ENCODE measurements at places on chromosomes 16 and 17. TPM values are rescaled to one million over a fixed set of nuclear protein-coding genes. Genes with fewer than 3 reads are reported as not detected.
A peak's percentile ranks its signal among the peaks of the same experiment; 100 is the strongest.

DNA sequence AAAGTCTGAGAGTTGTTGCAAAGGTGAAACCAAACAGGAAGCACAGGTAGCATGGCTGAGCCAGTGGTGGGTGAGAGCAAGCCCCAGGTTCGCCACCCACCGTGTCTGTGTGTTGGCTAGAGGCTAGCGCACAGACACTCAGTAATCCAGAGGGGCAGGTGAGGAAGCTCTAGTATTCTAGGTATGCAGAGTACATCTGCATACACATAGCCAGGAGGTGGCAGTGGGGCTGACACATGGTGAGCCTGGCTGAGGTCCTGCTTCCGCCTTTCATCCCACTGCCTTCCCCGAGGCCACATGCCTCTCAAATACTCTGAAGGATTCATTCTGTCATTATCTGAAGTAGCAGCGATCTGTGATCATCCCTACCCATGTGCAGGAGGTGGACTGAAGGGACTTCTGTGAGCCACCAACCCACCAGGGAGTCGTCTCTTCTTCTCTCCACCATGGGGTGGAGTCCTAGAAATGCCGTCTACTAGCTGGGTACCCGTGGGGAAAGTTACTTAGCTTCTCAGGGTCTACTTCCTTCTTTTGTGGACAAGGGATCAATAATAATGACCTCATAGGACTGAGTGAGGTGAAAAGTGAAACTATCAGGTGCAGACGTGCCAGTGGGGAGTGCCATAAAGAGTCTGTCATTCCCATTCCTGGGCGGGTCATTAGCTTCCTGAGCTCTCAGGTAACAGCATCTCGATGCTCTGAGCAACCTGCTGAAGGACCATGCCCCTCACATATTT lies 36.0 kb upstream of the ICAM2 start:
- H3K27me3 ChIP-seq = peaks cover 1% of the 10 kb centered on the region
- peaks cover 30% of the 10 kb centered on the region for H3K36me3 ChIP-seq
- no peak overlapping the region for H3K4me3 ChIP-seq
- no peak overlapping the region for H3K27ac ChIP-seq
- peaks cover 20% of the 10 kb centered on the region for H3K4me1 ChIP-seq

DNA sequence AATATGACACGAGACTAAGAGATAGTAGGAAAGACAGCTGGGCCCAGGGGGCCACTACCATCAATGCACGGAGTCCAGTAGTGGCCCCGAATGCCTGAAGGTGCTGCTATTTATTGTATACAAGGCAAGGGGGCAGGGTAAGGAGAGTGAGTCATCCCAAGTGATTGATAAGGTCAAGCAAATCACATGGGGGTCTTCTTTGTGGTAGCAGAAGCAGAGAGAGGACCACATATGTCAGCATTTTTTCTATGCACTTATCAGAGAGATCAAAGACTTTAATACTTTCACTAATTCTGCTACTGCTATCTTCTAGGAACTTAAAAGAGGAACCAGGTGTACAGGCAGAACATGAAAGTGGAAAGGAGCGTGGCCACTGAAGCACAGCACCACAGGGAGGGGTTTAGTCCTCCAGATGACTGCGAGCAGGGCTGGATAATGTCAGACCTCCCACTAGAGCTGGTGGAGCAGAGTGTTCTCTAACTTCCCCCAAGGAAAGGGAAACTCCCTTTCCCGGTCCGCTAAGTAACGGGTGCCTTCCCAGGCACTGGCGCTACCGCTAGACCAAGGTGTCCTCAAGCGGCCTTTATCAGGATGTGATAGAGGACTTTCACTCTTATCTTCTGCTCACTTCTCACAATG lies 26.4 kb upstream of the ARL4D start:
- H3K27me3 ChIP-seq = peaks cover 10% of the 10 kb centered on the region
- no peak overlapping the region for H3K4me3 ChIP-seq
- no peak overlapping the region for H3K27ac ChIP-seq

The CTF1 gene
- total RNA-seq = 12.9 TPM

DNA sequence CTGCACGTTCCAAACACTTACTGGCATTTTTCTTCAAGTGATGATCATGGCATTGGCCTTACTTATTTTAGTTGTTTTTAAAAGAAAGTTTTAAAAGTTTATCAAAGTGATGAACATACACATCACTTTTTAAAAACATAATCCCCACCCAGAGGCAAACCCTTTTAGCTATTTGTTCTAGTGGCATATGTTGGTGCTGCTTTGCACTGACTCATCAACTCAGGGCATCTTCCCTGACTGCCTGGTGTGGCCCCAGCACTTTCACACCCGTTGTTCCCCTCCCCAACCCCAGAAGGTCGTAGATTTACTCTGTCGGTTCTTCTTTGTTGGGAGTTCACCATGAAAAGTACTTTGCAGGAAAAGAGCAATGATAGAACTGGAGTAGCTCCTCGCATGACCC lies 161.3 kb downstream of the RPTOR start:
- no peak overlapping the region for H3K27ac ChIP-seq
- no peak for DNase-seq
- H3K4me3 ChIP-seq = no peak overlapping the region

The SAMD14 gene
- 4.8 TPM for total RNA-seq

- H3K4me1 ChIP-seq = peaks cover 17% of the 10 kb centered on the region
- H3K27me3 ChIP-seq = no peaks in the 10 kb centered on the region
- H3K36me3 ChIP-seq = no peaks in the 10 kb centered on the region
- H3K4me3 ChIP-seq = no peak overlapping the region
- DNase-seq = no peak
- H3K27ac ChIP-seq = no peak overlapping the region
Measured at GRCh38 chr16:50498431-50499155, 49.6 kb upstream of the NKD1 start.

The CBLN1 gene
- not detected for total RNA-seq

GRCh38 chr17:13560935-13561334 lies 40.8 kb downstream of the HS3ST3A1 start:
- H3K4me3 ChIP-seq = peak overlapping the region; percentile 68
- H3K36me3 ChIP-seq = peaks cover 26% of the 10 kb centered on the region
- H3K4me1 ChIP-seq = peaks cover 91% of the 10 kb centered on the region
- peak overlapping the region; percentile 92 for H3K27ac ChIP-seq
- DNase-seq = peak; percentile 53

DNA sequence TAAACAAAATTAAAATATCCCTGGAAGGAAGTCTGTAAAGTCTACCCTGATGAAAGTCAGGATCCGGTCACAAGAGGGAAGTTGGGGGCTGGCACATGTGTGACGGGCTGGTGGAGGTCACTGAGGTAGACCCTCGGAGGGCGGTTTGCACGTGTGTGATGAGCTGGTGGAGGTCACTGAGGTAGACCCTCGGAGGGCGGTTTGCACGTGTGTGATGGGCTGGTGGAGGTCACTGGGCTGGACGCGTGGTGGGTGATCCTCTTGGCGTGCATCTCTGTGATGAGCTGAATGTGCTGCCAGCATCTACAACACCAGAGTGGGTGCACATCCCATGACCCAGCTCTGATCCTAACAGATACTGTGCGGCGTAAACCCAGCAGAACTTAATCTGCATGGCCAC lies 43.7 kb upstream of the METRNL start:
- H3K4me3 ChIP-seq = no peak overlapping the region
- DNase-seq = no peak
- H3K36me3 ChIP-seq = peaks cover 45% of the 10 kb centered on the region
- H3K27ac ChIP-seq = no peak overlapping the region
- H3K4me1 ChIP-seq = no peaks in the 10 kb centered on the region
- H3K27me3 ChIP-seq = no peaks in the 10 kb centered on the region

The GPR179 gene
- not detected for total RNA-seq

DNA sequence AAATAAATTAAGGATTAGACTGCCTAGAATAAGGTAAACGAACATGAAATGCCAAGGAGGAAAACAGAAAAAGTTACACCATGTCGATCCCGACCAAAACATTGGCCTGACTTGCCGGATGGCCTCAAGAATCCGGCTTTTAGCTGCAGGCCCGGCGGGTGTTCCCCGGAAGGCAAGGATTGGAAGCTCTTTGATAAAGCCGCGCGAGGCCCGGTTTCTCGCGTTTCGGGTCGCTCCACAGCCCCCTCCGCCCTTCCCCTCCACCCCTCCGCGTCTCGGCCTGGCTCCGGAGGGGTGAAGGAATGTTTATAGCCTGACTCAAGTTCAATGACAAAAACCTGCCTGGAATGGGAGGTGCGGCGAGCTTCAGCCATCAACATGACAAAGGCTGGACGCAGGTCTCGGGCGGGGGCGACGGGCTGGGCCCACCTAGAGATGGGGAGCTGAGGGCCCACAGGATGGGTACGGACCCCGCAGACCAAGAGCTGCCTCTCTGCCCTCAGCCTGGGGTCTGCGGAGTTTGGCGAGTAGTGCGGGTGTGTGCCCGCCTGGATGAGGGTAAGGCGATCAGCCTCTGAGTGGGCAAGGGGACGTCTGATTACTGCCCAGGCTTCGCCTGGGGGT lies 2.6 kb downstream of the PRAC1 start:
- DNase-seq = no peak
- no peak overlapping the region for H3K4me3 ChIP-seq
- peaks cover 59% of the 10 kb centered on the region for H3K27me3 ChIP-seq
- peaks cover 10% of the 10 kb centered on the region for H3K4me1 ChIP-seq
- H3K27ac ChIP-seq = no peak overlapping the region

- H3K27me3 ChIP-seq = peaks cover 1% of the 10 kb centered on the region
- H3K4me3 ChIP-seq = no peak overlapping the region
- peak; percentile 6 for DNase-seq
- H3K27ac ChIP-seq = no peak overlapping the region
- peaks cover 23% of the 10 kb centered on the region for H3K4me1 ChIP-seq
- H3K36me3 ChIP-seq = no peaks in the 10 kb centered on the region
Measured at GRCh38 chr16:66084306-66084705, 282.2 kb upstream of the CDH5 start.

The SLFN14 gene
- total RNA-seq = not detected

The AATF gene
- 53.4 TPM for total RNA-seq

The PRR15L gene
- total RNA-seq = not detected

Measured in HFFc6 (cell line).